ENCODE measurements at places on chromosomes 12 and 14.

DNA sequence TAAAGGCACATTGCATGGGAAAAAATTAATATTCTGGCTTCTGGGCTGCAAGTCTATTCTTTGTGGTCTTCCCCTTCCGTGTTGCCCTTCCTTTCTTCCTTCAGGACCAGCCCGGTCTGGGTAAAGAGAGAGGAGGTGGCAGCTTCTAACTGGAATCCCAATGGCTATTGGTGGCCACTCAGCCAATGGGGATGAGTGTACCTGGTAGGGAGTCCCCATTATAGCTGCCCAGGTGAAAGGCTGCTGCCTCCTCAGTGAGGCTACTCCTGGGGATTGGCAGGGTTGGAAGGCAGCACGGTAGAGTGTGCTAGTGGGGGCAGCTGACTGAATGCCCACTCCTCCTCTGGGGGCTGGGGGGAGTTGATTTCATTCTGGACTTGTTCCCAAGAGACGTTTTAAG lies 112.6 kb downstream of the RBM19 start:
- DNase-seq, result no peak

- no peak for DNase-seq
Measured at GRCh38 chr14:90968025-90968424, 92.4 kb downstream of the RPS6KA5 start.

- no peak for DNase-seq
Measured at GRCh38 chr14:57502586-57503254, 9.1 kb upstream of the CCDC198 start.

DNA sequence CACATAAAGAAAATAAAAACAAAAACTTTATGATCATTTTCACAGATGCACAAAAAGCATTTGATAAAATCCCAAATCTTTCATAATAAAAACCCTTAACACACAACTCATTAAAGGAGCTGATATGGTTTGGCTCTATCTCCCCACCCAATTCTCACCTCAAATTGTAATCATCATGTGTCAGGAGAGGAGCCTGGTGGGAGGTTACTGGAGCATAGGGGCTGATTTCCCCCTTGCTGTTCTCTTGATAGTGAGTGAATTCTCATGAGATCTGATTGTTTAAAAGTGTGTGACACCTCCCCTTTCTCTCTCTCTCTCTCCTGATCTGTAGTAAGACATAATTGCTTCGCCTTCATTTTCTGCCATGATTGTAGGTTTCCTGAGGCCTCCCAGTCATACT lies 790.7 kb downstream of the C12orf50 start:
- no peak for DNase-seq

GRCh38 chr12:8584004-8584403 lies 28.7 kb downstream of the AICDA start:
- no peak for DNase-seq

GRCh38 chr14:51400139-51400538 lies 160.1 kb downstream of the TMX1 start:
- no peak for DNase-seq

GRCh38 chr12:50162230-50162629 lies 4.9 kb downstream of the CERS5 start:
- no peak for DNase-seq

- DNase-seq, result no peak
Measured at GRCh38 chr14:75295061-75295461, 16.4 kb downstream of the FOS start.

GRCh38 chr14:81710232-81710845 lies 176.7 kb upstream of the SEL1L start:
- DNase-seq, result peak; percentile 21
